NCI-H774 (cell line): ENCODE measurements at places on chromosomes 12 and 14.
A peak's percentile ranks its signal among the peaks of the same experiment; 100 is the strongest.

DNA sequence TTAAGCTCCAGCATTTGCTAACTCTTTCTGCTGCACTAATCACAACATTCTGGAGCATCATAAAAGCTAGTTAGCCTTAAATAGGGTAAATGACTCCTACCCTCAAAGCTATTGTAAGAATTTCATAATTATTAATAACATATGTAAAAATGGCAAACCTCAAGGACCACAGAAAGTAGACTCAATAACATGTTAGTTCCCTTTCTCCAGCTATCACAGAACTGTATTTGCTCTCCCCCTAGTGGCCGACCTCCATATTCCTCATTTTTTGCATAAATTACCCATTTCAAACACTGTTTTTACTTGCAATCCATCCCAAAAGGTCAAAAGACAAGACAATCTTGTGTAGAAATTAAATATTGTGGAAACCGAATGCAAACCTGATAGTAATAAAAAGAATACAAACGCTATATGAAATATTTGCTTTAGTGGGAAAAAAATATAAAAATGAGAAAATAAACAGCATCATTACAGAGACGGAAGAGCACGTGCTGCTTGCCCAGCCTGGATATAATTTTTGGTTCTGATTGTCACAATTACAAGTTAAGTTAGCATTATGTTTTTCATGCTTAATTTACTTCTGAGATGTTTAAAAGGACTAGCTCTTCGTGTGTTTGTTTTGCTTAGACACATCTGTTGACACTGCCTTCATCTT lies 97.9 kb downstream of the RERGL start:
- peak; percentile 4 for DNase-seq

DNA sequence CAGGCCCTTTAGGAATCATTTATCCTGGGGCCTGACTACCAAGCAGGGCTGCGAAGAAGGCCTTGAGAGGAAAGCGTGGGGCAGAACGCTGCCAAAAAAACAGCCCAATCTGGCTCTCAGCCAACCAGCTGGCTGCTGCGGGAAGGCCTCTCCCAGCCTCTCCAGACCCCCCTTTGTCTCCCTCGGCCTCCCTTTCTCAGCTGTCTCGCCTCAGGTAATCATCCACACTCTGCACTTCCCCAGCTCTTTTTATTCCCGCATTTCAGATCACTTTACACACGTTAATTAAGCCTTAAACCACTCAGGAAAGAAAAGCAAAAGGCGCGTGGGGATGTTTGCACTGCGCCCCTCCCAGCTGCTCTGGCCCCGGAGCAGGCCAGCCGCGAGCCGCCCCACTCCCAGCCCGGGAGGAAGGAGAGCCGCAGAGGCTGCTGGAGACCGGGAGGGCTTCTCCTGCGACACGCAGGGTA lies 208.2 kb upstream of the FOXN3 start:
- DNase-seq: peak; percentile 4

GRCh38 chr12:120588948-120589930 lies 8.0 kb upstream of the POP5 start:
- DNase-seq: no peak

DNA sequence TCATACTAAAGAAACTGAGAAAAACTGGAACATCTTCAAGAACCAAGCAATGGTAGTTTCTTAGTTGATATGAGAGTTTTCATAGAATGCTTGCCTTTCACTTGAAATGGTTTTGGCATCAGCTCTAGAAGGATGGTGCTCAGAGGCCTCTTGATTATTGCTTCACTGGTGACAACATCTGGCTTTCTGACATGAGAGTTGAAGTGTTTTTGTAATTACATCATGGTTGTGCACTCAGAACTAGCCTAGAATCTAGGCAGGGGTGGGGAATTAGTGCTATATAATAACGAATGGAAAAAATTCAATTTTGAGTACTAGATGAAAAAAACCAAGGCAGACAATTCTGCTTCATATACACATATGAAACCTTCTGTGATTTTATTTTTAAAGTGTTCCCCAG lies 172.8 kb upstream of the LMNTD1 start:
- no peak for DNase-seq

DNA sequence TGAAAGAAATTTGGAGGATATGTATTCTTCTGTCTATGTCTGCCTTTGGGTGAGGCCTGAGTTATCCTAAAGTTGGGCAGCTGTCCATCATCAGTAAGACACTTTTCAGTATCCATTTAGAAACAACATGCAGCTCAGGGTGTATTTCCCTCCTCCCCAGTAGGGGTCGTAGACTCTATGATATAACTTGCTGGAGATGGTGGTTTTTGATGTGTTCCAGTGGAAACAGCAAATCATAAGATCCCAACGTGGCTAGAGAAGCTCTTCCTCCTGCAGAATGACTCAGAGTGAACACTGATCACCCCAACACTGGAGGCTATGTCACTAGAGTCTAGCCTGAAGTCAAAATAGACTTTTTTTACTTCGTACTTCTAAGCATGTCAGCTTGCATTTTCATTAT lies 331.6 kb upstream of the STXBP6 start:
- no peak for DNase-seq

GRCh38 chr14:104367866-104368750 lies 211.5 kb upstream of the C14orf180 start:
- DNase-seq: peak; percentile 15
